HuH-7 (cell line): ENCODE measurements at places on chromosomes 6 and 20.

- no peak for DNase-seq
Measured at GRCh38 chr20:61135968-61136367, 116.1 kb upstream of the CDH4 start.

- no peak for DNase-seq
Measured at GRCh38 chr6:315921-316752, 23.9 kb downstream of the DUSP22 start.

GRCh38 chr6:105600336-105601260, 197.7 kb upstream of the PREP start:
- no peak for DNase-seq

DNA sequence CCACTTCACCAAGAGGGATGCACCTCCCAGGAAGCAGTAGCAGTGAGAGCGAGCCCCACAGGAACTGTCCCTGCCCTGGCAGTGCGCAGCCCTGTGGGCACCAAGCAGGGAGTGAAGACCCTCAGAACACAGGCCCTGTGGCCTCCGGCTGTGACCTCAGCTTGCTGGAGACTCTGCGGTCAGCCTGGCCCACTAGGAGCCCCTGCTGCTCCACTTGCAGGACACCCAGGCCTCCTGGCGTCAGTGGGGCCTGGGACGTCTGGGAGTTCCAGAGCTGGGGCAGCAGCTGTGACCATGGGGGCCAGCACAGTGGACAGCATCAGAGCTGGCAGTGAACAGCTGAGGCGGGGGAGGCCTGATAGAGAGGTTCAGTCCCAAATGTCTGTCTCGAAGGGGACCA, 28.3 kb downstream of the PXDC1 start:
- DNase-seq: no peak

DNA sequence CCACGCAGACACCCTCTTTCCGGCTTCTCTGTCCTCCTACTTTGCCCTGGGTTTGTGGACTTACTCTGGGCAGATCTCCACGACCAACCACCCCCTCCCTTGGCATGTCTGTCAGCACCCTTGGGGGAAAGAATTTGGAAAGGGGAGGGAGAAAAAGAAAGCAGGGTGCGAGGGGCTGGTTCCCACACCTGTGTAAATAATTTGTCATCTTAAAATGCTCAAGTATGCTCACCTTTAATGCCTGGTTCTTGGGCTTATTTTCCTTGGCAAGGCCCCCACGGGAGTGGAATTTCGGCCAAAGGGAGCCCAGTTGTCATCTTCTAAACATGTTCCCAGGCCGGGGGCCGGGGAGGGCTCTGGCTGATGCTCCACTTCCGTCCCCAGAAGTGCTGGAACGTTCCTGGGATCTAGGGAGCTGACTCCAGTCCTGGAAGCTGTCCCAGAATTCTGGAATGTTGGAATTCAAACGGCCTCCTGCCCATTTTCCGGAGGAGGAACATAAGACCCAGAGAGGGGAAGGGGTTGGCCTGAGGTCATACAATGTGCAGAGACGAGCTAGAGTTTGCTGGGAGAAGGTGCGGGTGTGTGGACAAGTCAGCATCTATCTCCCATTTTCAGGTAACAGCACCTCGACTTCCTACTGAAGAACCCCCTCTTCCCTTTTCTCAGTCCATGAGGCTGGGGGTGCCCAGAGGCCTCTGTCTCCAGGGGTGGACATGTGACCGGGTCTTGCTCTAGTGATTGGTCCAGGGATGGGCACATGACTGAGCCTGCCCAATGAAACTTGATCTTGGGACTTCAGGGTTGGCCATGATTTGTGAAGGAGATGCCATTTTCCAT, 122.3 kb downstream of the CEBPB start:
- no peak for DNase-seq
